Stimulated activated CD4-positive, alpha-beta T cell treated with anti-CD3 and anti-CD28 coated beads, Interleukin-4, amount 100 ng/mL, for 4 hours (primary cell): ENCODE measurements at places on chromosomes 16 and 17.

- peak; percentile 40 for DNase-seq
Observed at GRCh38 chr17:82267575-82268379, 5.7 kb downstream of the CSNK1D start.

DNA sequence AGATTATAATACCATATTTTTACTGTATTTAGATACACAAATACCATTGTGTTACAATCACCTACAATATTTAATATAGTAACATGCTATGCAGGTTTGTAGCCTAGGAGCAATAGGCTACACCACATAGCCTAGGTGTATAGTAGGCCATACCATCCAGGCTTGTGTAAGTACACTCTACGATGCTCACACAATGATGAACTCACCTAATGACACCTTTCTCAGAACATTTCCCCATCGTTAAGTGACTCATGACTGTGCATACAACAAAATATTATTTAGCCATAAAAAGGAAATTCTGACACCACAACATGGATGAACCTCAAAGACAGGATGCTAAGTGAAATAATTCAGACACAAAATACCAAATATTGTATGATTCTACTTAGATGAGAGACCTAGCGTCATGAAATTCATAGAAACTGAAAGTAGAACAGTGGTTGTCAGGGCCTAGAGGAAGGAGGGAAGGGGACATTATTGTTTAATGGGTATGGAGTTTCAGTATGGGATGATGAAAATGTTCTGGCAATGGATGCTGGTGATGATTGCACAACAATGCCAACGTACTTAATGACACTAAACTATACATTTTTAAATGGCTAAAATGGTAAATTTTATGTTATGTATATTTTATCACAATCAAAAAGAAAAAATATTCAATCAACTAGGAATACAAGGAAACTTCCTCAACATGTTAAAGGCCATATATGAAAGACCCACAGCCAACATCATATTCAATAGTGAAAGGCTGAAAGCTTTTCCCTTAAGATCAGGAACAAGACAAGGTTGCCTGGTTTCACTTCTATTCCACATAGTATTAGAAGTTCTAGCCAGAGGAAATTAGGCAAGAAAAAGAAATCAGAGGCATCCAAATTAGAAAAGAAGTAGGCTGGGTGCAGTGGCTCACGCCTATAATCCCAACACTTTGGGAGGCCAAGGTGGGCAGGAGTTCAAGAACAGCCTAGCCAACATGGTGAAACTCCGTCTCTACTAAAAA lies 5.9 kb upstream of the C16orf87 start:
- no peak for DNase-seq

GRCh38 chr16:80612461-80613017 lies 71.7 kb downstream of the DYNLRB2 start:
- no peak for DNase-seq

GRCh38 chr17:43020030-43020621 lies 2.1 kb downstream of the VAT1 start:
- DNase-seq, result no peak

DNA sequence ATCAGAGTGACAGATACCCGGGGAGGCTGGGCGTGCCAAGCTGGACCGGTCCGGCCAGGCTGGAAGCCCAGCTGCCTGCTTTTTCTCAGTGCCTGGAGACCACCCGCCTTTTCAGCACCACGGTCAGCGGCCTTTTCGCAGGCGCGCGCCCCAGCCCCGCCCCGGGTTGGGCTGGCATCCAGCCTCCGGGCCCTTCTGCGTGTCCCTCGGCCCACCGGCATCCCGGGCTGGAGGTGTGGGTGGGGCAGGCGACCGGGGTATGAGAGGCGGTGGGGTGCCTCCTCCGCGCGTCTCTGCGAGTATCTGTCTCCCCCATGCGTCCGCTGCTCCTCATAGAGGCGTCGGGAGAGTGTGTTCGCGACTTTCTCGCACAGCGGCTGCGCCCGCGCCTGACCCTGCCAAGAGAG lies 102.5 kb downstream of the MRM1 start:
- DNase-seq, result peak; percentile 8

GRCh38 chr16:50838165-50838564 lies 96.3 kb downstream of the CYLD start:
- DNase-seq, result no peak

GRCh38 chr16:87582216-87582965 lies 19.9 kb upstream of the JPH3 start:
- DNase-seq, result no peak

DNA sequence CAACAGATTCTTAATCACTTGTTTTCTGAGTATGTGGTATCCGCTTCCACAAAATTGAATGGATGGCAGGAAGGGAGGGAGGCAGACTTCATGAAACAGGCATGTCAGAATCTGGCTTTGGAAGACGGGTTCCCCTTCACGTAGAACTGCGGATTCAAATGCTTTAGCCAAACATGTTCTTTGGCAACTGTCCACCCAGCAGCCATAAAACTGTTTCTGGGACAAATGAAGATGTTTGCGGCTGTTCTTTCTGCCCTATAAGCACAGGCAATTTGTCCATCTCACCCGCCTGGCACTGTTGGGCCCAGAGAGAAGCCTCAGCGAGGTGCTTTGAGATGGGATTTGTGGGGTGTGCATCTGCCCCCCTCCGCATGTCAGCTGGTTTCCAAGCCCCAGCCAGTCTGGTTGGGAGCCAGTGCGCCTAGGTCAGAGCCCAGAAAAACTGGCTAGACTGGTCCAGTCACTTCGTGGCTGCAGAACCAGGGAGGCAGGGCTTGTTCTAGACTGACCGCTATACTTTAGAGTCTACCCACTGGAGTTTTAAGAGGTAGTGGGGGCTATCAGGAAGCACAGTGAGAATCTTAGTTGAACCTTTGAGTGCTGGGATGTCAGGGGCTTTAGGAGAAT lies 6.3 kb downstream of the CRHR1 start:
- DNase-seq, result no peak

- no peak for DNase-seq
Observed at GRCh38 chr17:75468291-75468754, 11.9 kb downstream of the TMEM94 start.

DNA sequence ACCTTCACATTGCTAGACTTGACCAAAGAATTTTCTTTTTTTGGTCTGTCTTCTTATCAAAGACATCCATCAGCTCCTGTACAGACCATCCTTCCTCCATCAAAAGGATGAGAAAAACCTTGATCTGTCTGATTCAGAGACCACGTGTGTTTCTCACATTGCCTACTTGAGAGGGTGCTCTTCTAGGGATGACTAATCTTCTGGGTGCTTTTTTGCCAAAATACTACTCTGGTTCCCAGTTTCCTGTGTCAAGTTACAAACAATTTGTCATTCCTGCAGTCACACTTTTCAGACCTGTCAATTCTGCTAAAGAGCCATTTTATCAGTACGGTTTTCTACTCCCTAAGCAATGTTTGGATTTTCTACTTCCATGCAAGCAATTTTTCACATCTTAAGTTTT lies 492.2 kb downstream of the CDH11 start:
- DNase-seq, result no peak

GRCh38 chr17:5237541-5238016 lies 2.9 kb upstream of the SCIMP start:
- DNase-seq, result no peak

GRCh38 chr17:45942284-45942683 lies 47.9 kb downstream of the MAPT start:
- DNase-seq, result no peak

DNA sequence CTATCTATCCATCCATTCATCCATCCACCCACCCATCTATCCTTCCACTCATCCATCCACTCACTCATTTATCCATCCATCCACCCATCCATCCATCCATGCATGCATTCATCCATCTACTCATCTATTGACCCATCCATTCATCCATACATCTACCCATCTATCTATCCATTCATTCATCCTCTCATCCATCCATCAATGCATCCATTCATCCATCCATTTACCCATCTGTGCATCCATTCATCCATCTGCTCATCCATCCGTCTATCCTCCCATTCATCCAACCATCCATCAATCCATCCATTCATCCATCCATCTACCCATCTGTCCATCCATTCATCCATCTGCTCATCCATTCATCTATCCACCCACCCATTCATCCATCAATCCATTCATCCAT lies 224.5 kb upstream of the MAF start:
- DNase-seq, result no peak

DNA sequence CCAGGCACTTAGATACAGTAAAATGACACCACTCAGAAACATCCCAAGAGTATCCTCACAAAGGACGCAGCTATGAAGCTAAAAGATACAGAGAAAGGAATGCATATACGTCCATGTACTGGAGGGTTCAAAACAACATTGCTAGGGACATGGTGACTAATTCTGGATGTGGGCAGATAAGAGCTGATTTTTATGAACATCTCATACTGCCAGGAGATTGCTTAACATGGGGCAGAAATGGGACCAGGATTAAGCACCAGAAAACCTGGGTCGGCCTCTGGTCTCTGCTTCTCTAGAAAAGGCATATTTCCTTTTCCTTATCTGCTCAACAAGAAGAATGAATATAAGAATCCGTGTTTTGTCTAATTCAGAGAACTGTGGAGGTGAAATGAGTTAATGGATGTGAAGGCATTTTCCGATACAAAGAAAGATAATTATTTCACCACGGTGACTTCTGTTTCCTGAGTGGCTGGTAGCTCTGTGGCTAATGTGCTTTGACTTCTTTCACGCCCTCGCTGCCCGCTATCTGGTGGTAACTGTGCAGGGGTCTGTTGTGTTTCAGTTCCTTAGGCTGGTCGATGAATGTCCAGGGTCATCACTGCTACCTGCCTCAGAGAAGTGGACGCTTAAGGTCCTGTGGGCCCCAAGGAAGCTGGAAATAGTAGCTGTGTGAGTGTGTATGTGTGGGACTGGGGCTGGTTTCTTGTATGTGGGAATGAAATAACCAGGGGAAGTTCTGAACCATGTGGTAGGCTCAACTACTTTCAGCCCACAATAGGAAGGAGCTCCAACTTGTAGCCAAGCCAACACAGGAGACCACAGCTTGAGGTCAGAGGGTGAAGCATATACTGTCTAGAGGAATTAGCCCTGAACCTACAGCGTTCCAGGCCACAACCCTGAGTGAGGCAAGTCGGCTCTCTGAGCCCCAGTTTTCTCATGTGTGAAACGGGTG lies 15.8 kb upstream of the CCL5 start:
- DNase-seq, result no peak

GRCh38 chr17:78128551-78129350 lies at the start of gene TMC6:
TSS of gene TMC6 (minus strand) at chr17:78128755. CDS start at chr17:78126832, 1,923 bp downstream.
- peak; percentile 57 for DNase-seq

GRCh38 chr16:12685806-12686205 lies 117.9 kb downstream of the CPPED1 start:
- no peak for DNase-seq

GRCh38 chr16:50651835-50652438 lies 29.2 kb downstream of the SNX20 start:
- no peak for DNase-seq

DNA sequence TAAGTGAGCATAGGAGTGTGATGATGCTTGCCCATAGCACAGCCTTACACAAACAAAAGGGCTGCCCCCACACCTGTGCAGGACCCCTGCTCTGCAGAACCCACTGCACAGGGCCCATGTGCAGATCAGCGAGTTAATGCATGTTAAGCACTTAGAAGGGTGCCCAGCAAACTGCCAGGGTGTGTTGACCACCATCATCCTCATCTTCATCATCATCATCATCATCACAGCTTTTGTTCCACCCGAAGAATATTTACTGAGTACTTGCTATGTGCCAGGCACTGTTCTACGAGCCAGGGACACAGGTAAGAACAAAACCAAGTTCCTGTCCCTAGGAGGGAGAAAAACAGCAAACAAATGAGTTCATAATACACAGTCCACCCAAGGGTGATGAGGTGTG lies 11.9 kb downstream of the WFDC1 start:
- DNase-seq, result no peak

DNA sequence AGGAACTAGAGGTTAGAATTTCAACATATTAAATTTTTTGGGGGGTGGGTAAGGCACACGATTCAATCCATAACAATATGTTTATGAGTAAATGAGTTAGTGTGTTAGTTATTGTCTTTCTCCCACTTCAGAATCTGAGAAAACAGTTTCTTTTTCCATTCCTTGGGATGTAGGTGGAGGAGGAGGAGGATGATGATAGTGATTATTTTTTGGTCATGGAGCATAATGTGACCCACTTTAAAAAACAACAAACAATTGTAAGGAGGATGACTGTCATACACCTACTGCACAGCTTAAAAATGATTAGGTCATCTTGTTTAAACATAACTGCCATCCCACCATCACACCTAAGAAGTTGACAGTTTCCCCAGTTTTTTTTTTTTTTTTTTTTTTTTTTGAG lies 148.7 kb downstream of the CDRT15L2 start:
- DNase-seq, result no peak

- no peak for DNase-seq
Observed at GRCh38 chr17:1323336-1323735, 43.9 kb downstream of the TRARG1 start.

GRCh38 chr17:9728005-9728404 lies 63.4 kb downstream of the DHRS7C start:
- no peak for DNase-seq

DNA sequence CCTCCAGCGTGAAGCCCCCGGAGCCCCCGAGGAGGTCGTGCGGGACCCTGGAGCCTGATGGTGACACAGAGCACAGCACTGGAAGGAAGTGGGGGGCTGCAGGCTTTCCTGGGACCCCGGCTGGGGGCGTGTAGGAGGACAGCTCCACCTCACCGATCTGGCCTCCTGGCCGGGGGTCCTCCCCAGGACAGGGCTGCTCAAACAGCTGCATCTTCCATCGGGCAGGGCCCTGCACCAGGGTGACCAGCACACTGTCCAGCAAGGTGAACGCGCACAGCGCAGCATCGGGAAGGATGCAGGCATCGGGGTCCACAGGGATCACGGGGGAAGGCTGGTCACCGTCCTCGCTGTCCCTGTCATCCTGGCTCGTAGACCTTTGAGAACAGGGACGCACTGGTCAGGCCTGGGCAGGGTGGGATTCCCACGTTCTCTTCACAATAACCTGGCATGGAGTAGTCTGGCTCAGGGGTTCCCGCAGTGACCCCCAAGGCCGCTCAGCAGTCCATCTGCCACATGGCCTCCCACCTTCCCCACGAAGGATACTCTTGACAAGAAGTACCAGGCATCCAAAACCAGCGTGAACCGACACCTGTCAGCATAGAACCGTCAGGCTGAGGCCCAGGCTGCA lies 1.2 kb downstream of the FAAP100 start:
- DNase-seq, result no peak

DNA sequence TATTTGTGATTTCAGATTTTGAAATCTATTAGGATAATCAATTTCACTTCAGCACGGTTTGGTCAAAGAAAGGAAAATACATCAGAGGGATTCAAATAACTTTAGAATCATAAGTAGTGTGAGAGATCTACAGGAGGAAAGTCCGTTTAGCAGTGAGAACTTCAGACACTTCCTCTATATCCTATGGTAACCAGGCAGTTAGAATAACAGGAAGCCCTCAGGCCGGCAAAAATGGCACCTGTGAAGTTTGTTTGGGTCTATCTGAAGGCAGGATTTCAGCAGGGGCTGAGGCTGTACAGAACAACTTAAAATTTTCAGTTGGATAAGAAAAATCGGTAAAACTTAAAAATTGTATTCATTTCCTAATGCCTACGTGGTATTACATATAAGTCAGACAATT lies 24.9 kb downstream of the KCNJ16 start:
- DNase-seq, result no peak
